ENCODE measurements at places on chromosomes 4 and X. TPM values are rescaled to one million over a fixed set of nuclear protein-coding genes. Genes with fewer than 3 reads are reported as not detected.

The TMEM31 gene
- total RNA-seq, result 0.39 TPM

The SGCB gene
- total RNA-seq, result 6.7 TPM

The TEX11 gene
- total RNA-seq, result not detected

The ZNF630 gene
- total RNA-seq, result 5.5 TPM

The XPNPEP2 gene
- total RNA-seq, result 5.1 TPM

The SHOX gene
- total RNA-seq, result 24.2 TPM

The GAGE12F gene
- not detected for total RNA-seq

The S100P gene
- 1.2 TPM for total RNA-seq

The PPP2R2C gene
- total RNA-seq, result 0.65 TPM

The KCND1 gene
- 0.11 TPM for total RNA-seq

The PCDH10 gene
- total RNA-seq, result 0.22 TPM

The ASMTL gene
- total RNA-seq, result 33.4 TPM

The OPRPN gene
- total RNA-seq, result not detected

The ETNPPL gene
- not detected for total RNA-seq

Data from placental epithelial cell (primary cell).